ENCODE measurements at places on chromosomes 16 and 17. TPM values are rescaled to one million over a fixed set of nuclear protein-coding genes. Genes with fewer than 3 reads are reported as not detected.

GRCh38 chr17:80424261-80424660, 9.3 kb downstream of the ENDOV start:
- no peak for DNase-seq

GRCh38 chr17:35104844-35105450, 14.7 kb downstream of the RAD51D start:
- no peak for DNase-seq

DNA sequence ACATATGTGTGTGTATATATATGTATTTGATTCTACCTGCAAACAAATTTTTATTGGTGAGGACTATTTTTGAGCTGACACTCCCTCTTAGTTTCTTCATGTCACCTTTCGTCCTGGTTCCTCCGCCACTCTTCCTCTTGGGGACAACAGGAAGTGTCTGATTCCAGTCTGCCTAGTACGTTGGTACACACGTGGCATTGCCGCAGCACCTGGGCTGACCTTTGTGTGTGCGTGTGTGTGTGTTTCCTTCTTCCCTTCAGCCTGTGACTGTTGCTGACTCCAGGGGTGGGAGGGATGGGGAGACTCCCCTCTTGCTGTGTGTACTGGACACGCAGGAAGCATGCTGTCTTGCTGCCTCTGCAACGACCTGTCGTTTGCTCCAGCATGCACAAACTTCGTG, 29.4 kb upstream of the CACNG5 start:
- no peak for DNase-seq

GRCh38 chr16:30397776-30398660, 2.8 kb downstream of the ZNF48 start:
- no peak for DNase-seq

- no peak for DNase-seq
These were observed 69.8 kb upstream of the METRNL start for GRCh38 chr17:83009414-83010205.

- DNase-seq = no peak
These were observed 58.1 kb downstream of the MAP2K4 start for GRCh38 chr17:12078791-12079190.

DNA sequence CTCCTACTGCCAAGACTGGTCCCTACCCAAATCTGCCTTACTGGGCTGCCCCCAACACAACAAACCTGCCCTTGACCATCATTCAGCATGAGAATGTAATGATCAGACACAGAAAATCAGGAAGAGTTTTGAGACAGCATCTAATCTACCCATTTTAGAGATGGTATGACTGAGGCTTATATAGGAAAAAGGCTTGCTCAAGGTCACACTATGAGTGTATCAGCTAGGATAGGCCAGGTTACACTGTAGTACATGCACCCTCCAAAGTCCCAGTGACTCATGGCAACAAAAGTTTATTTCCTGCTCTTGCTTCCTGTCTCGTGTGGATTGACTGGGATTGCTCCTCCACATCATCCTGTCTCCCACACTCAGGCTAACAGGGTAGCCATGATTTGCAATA, 27.9 kb downstream of the NLRC5 start:
- DNase-seq = no peak

DNA sequence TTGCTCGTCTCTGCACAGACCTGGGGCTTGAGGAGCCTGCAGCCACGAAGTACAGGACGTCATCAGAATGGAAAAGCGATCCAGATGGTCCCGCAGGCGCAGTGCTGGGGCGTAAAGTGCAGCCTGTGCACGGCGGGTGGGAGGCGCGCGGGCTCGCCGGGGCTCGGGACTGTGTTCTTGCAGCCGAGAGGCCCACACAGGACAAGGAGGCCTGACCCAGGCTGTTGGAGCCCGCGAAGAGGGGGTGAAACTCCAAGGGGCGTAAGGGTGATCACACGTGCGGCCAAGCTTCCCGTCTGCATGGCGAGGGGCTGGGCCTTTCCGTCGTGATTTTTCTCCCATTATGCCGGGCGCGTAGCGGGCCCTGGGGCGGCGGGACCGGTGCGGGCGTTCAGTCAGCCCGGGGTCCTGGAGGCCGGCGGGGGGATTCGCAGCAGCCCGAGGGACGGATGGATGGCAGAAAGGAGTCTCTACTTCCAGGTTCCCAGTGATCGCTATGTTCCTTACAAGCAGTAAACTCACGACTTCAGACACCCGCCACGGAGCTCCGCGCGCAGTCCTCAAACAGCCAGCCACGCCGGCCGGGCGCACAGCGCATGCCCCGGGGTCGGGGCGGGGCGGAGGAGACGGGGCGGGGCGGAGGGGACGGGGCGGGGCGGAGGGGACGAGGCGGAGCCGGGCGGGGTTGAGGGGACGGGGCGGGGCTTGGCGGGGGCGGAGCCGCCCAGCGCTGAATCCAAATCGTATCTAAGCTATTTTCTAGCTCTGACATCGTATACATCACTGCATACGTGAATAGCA, 141.0 kb upstream of the KCNJ18 start:
- DNase-seq = peak; percentile 80

GRCh38 chr17:30226878-30227277, 8.6 kb downstream of the SLC6A4 start:
- no peak for DNase-seq

DNA sequence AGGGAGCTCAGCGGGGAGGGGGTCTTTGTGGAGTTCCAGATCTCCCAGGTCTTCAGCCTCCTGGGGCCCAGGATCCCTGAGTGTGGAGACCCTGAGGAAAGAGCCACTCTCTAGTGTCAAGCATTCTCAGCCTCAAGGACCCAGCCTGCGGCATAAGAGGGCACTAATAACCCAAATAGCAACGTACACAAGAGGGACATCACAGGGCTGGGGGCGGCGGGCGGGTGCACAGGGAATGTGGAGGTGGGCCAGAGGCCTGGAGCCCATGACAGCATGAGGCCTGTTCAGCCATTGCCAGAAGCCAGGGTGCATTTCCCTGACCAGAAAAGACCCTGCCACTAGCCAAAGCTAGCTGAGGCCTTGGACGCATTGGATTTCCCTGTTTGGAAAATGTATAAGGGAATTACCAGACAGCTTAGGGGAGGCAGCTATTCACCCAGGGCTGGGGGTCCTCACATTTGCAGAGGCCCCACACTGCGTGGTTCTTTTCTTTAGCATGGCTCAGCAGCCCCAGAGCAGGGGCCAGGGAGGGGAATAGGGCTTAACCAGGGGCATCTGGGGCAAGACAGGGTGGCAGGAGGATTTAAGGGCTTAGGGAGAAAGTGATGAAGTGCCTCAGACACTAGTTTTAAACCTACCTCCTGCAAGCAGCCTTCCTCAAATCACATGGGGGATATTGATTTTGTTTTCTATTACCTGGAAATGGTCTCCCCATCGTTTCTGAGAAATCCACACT, 13.5 kb upstream of the ALOX15B start:
- DNase-seq = no peak

DNA sequence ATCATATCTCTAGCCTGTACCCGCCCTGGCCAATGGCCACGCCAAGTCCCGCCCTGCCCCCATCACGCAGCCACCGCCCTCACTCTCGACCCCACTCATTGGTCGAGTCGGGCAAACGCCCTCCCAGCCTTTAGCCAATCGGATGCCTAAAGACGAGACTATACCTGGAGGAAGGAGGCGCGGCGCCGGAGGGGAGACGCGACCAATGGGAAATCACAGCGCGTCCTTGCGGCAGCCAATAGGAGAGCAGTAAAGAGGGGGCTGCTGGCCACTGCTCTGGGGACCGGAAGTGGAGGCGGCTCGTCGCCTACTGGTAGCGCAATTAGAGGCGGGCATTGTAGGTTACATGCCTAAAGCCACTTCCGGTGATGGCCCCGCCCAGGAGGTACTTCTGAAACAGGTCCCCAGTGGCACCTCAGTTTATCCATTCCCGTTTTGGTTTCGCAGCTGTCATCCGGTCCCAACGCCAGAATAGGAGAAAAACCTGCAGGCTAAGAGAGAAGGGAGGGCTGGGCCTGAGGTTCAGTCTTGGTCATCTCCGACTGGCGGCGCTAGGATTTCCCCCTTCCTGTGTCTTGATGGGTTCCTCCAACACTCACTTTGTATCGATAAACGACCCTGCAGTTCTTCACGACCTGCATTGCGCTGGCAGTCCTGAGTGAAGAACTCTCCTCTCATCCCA, 3.6 kb upstream of the MTMR4 start:
- DNase-seq = peak; percentile 100

- DNase-seq = no peak
These were observed 19.6 kb downstream of the OR1D5 start for GRCh38 chr17:3043737-3044365.

The SMIM36 gene
- not detected for total RNA-seq

The CNGB1 gene
- 2.1 TPM for total RNA-seq

The CHP2 gene
- not detected for total RNA-seq

The TRIM72 gene
- total RNA-seq = not detected

The TRPV3 gene
- total RNA-seq = 0.29 TPM

The KRTAP4-9 gene
- total RNA-seq = not detected
